Uterus (tissue), 4 donors: ENCODE measurements at places on chromosomes 7 and 10. TPM values are rescaled to one million over a fixed set of nuclear protein-coding genes. Genes with fewer than 3 reads are reported as not detected.
A peak's percentile ranks its signal among the peaks of the same experiment; 100 is the strongest.

The IL15RA gene
- 28.8 TPM for total RNA-seq

The GDF10 gene
- 4.6 TPM for total RNA-seq

The NRP1 gene
- 153 TPM for total RNA-seq

The CALCR gene
- 0.26 TPM for total RNA-seq

The SPAM1 gene
- total RNA-seq = not detected

The ZNF727 gene
- total RNA-seq = 1.2 TPM

The NPFFR1 gene
- total RNA-seq = 0.43 TPM

The GNAI1 gene
- total RNA-seq = 74.0 TPM

The ZPBP gene
- total RNA-seq = not detected

DNA sequence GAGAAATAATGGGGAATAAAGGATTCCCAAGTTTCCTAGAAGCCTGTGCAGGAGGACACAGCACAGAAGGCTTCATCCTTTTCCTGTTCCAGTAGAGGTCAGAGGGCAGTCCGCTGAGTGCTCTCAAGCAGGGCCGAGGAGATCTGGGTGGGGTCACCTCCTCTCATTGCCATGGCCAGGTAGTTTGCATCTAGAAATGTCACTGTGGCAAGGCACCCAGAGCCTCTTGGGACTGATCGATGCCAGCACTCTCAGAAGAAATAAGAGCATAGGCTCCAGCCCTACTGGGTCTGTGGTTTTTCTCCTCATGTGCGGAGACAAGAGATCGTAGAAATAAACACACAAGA is 7.9 kb downstream of the NUB1 start:
- no peak for DNase-seq

DNA sequence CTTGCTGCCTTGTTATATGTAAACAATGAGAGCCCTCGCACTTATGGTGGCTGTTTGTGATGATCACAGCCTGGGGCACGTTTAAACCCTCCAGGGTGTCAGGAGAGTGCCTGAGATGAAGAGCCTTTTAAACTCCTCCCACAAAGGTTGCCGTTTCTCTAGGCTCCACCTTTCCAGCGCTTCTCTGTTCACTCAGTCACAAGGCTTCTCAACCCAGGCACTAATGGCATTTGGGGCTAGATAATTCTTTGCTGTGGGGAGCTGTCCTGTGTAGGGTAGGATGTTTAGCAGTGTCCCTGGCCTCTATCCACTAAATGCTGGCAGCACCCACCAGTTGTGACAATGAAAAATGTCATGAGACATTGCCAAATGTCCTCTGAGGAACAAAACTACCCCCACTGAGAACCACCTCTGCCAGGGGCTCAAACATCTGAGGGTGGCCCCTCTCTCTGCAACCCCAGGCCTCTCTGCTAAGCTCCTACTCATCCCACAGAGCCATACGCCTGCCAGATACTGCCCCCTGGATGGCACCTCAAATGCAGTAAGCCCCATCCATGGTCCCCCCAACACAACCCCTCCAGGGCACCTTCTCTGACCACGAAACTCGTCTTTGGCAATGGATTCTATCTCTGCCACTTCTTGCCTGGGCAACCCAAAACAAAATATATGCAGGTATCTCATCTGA is 144.3 kb upstream of the ZMIZ1 start:
- DNase-seq = no peak

DNA sequence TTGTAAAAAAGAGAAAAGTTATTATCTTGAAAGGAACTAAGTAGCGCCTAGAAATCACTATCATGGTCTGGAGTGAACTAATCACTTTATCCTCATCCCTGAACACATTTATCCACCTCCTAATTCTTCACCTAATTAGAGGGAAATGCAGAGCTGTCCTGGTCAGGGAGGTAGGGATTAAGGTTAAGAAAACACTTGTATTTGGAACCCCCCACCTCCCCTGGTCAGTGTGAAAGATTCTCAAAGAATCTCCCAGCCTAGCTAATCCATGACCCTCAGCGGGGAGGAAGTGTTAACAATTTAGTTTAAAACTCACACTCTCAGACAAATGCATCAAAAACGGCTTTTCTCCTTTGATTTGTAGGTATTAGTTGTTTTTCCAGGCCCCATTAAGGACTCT is 83.8 kb downstream of the FAM204A start:
- DNase-seq = no peak

GRCh38 chr7:48102530-48102929 is 13.5 kb downstream of the UPP1 start:
- no peak for DNase-seq

- DNase-seq = no peak
These were observed 121.9 kb upstream of the AUTS2 start for GRCh38 chr7:69476416-69476815.

DNA sequence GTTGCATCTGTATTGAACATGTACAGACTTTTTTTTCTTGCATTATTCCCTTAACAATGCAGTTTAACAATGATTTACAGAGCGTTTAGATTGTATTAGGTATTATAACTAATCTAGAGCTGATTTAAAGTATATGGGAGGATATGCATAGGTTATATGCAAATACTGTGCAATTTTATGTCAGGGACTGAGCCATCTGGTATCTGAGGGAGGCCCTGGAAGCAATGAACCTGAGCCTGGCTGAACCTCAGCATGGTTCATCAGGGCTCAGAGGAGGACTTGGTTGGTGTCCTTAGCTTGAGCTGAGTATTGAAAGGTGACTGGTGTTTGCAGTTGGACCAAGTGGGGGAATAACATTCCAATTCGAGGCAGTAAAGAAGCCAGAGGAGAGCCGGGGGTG is 4.8 kb downstream of the ADCK2 start:
- no peak for DNase-seq

GRCh38 chr10:62610649-62611229 is 193.8 kb upstream of the ADO start:
- DNase-seq = no peak

- DNase-seq = no peak
These were observed 348.1 kb downstream of the GATA3 start for GRCh38 chr10:8402576-8402975.

- DNase-seq = no peak
These were observed 167.4 kb upstream of the AHR start for GRCh38 chr7:17131060-17131345.

- no peak for DNase-seq
These were observed 248.9 kb downstream of the KIAA1217 start for GRCh38 chr10:24457661-24458318.

DNA sequence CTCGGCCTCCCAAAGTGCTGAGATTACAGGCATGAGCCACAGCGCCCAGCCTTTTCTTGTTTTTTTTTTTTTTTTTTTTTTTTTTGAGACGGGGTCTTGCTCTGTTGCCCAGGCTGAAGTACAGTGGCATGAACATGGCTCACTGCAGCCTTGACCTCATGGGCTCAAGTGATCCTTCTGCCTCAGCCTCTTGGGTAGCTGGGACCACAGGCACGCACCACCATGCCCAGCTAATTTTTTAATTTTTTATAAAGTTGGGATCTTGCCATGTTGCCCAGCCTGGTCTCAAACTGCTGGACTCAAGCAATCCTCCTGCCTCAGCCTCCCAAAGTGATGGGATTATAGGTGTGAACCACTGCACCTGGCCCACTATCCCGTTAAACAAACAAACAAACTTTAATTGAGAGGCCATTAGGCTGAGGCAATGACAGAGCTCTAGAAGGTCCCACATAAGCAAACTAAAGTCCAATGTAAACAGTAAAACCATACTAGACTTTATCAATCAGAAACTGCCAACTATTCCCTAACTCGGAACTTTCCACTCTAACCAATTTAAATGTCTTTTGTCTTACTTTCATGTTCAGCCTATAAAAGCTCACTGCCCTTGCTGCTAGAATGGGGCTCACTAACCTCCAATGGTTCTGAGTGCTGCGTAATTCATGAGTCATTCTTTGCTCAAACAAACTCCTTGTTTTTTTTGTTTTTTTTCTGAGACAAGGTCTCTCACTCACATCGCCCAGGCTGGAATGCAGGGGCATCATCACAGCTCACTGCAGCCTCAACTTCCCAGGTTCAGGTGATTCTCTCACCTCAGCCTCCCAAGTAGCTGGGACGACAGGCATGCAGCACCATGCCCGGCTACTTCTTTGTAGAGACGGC is 1.9 kb downstream of the DHX32 start:
- DNase-seq = no peak

GRCh38 chr7:234051-234707 is 41.8 kb downstream of the FAM20C start:
- no peak for DNase-seq

- DNase-seq = no peak
These were observed 229.6 kb downstream of the PRPF18 start for GRCh38 chr10:13816195-13816925.

GRCh38 chr7:1758028-1758858 is 88.2 kb downstream of the ELFN1 start:
- no peak for DNase-seq

GRCh38 chr10:15824498-15824897 is 35.8 kb downstream of the MINDY3 start:
- DNase-seq = no peak

GRCh38 chr10:110399106-110399964 is 94.6 kb upstream of the SMNDC1 start:
- no peak for DNase-seq

DNA sequence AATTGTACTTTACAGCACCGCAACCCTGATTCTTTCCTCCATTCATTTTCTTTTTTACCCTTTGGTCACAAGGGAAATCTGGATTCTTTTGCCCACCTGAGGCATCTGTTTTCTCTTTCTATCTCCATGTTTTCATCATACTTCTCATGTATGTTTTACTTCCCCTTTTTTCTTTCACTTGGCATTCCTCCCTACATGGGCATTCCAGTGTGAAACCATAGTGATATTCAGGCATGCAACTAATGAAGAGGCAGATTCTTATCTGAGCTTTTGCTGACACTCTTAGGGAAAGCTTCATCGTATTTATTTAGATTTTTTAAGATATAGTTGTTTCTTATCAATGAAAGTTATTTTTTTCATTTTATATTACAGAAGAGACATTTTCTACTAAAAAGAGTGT is 405.2 kb upstream of the TEX47 start:
- no peak for DNase-seq

GRCh38 chr7:24119852-24120251 is 164.1 kb upstream of the NPY start:
- no peak for DNase-seq

DNA sequence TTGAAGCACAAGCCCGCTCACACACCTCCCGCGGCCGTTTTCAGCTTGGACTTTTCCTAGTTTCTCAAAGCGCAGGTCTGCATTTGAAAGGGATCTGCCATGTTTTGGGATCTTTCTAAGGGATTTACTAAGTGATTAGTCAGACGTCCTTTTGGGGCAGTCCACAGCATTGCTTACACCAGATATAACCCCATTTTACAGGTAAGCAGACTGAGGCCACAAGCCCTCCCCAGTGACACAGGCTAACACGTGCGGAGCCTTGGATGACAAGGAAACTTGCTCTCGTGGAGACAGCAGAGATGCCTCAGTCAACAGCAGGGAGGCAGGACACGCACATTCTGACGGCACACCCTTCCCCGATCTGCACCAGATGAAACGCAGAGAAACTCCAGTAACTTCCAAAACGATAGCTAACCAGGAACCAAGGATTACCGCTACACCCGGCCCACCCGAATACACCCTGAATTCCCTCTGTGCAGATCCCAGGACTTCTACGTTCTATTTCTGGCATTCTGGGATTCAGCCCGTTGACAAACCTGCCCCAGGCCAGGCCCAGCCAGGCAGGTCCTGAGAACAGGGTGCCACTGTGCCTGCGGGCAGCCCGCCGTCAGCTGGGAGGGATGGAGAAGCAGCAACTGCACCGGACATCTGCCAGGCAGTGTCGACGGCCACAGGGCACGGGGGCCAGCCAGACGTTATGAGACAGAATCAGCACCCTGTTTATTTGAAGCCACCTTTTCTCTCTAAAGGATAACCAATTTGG is 27.9 kb downstream of the FOXL3 start:
- no peak for DNase-seq

DNA sequence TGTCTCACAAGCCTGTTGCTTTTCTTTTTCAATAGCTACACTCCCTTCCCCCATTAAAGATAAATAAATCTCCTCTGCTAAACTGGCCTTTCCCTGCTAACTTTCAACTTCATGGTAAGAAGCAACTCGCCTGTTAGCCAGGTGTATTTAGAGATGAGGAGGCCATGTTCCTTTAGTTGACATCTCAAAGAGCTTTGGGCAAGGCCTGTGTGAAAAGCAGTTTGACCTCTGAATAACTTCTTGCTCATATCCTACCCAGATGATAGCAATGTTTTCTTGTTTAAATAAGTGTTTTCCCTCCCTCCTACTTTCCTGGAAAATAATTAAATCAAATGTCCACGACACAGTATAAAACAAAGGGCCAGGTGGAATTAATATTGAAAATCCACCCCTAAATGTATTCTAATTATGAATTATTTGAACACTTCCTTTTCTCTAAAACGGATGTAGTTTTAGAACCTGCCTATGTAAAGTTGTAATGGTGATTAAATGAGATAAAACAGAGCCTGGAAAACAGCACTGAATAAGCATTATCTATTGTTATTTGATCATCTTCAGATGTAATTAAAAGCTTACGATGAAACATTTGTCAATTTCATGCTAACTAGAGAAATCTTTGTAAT is 78.5 kb downstream of the HGF start:
- no peak for DNase-seq

DNA sequence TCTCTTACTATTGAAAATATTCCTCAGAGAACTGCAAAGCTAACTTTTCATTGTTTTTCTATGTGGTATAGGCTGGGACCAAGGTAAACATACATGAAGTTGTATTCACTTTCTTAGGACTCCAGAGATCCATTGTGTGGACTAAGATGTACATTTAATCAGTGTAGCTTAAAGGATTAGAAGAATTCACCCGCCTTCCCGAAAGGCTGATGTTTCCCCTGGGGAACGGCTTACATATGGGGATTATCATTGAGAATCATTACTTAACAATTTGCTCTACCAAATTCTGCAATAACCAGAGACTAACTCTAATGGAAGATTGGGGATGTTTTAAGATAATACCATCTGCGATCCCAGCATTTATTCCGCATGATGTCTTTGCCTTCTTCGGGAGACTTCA is 257.1 kb upstream of the KIAA1217 start:
- no peak for DNase-seq

- no peak for DNase-seq
These were observed 84.6 kb downstream of the PDGFA start for GRCh38 chr7:434891-435629.

DNA sequence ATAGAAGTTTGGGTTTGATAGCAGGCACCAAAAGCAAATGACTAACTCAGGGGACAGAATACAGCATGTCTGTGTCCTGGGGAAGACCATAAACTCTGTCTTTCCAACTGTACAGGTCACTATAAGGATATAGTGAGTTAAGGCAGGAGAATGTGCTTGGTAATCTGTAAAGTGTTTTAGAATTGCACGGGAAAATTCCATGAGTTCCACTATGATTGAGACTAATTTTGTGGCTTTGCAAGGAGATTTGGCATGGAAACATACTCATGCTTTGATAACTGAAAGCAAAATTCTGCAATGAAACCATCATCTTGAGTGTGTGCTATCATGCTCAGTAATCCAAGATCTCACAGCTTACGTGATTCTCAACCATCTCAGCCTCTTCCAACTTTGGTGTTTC is 152.6 kb downstream of the PKD1L1 start:
- no peak for DNase-seq

- peak; percentile 61 for DNase-seq
These were observed 436 bp downstream of the GNB2 start for GRCh38 chr7:100673942-100674410.

GRCh38 chr7:14846405-14846804 is 56.1 kb downstream of the DGKB start:
- no peak for DNase-seq
